SJSA1 (cell line): ENCODE measurements at places on chromosomes 4 and X. TPM values are rescaled to one million over a fixed set of nuclear protein-coding genes. Genes with fewer than 3 reads are reported as not detected.

- no peak for DNase-seq
Observed at GRCh38 chr4:53380221-53380620, 2.8 kb downstream of the FIP1L1 start.

GRCh38 chrX:152528193-152528592 is 77.1 kb upstream of the GABRA3 start:
- DNase-seq = no peak

GRCh38 chrX:24465532-24465865 is 413 bp downstream of the PDK3 start:
- no peak for DNase-seq

GRCh38 chr4:38188631-38189101 is 228.5 kb downstream of the PTTG2 start:
- DNase-seq = no peak

DNA sequence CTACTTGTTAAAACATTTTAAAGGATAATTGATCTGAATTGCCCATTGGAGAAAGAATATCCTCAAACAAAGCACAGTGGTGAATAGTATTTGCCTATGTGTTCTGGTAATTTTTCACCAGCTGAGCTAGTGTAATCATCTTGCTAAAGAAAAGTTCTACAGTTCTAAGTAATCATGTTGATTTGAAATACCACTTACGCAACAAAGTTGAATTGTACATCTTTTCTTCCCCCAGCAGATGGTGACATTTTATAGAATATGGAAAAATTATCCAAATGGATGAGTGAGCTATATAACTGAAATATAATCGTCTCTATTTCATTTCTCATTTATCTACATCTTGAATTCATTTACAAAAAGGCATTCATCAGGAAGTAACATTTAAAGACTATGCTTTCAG is 9.7 kb upstream of the ZNF674 start:
- no peak for DNase-seq

The SMPX gene
- total RNA-seq = not detected in 2 replicates

The NEUROG2 gene
- 0.03 TPM in 1 of 2 replicates, not detected in the other for total RNA-seq

The FGD1 gene
- total RNA-seq = 3.4 and 5.7 TPM in 2 replicates

The PPARGC1A gene
- 0.18 and 0.19 TPM in 2 replicates for total RNA-seq
